Activated naive CD4-positive, alpha-beta T cell (primary cell): ENCODE measurements at places on chromosomes 2 and 18.

- DNase-seq: no peak
Measured at GRCh38 chr2:230152334-230152733, 67.5 kb downstream of the SP110 start.

GRCh38 chr2:105883911-105884694, 139.4 kb downstream of the NCK2 start:
- no peak for DNase-seq

- no peak for DNase-seq
Measured at GRCh38 chr2:48257456-48257855, 272.5 kb upstream of the STON1 start.

DNA sequence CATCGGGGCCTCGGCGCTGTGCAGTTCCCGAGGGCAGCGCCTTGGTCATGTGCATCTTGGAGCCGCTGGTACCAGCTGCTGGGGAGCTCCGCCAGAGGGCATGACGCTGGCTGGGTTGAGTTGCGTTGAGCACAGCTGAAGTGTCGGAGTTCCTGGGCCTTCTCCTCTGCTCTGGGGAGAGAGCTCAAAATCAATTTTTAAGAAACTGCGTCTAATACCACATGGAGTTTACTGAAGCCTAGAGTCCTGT, 48.7 kb downstream of the GREB1 start:
- DNase-seq: no peak

DNA sequence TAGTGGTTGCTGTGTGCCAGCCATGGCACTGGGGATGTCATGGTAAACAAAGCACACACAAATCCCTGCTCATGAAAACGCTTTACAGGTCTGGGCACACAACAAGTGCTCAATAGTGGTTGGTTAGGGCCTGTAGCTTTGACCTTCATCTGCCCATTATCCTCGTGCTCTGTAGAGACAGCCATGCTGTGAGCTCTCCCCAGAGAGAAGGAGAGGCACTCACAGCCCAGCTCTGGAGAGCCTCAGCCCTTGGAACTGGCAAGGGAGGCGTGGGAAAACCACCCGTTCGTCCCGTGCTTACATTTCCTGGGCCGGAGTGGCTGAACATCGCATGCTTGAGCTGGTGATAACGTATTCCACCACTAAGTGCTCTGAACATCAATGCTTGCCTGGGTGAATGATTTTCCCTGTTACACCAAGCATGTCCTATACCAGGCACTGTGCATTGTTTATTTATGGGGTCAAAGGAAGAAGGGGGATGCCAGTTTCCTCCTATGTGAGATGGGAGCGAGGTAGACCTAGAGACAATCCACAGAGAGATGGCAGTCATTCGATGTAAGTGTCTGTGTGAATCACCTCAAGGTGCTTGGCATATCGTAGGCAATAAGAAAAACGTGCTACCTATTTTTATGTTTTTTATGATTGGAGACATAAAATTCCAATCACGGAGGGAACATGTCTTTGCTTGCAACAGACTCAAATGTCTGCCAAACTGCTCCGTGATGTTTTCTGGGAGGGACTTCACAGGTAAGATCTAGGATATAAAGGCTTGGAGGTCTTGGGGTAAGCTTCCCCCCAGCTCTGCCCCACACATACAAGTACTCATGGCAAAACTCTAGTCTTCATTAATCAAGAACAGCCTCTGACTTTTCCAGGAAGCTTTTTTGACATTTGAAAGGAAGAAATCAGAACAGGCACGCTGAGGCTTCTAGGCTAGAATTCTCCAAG, 75.5 kb downstream of the DDX1 start:
- no peak for DNase-seq

DNA sequence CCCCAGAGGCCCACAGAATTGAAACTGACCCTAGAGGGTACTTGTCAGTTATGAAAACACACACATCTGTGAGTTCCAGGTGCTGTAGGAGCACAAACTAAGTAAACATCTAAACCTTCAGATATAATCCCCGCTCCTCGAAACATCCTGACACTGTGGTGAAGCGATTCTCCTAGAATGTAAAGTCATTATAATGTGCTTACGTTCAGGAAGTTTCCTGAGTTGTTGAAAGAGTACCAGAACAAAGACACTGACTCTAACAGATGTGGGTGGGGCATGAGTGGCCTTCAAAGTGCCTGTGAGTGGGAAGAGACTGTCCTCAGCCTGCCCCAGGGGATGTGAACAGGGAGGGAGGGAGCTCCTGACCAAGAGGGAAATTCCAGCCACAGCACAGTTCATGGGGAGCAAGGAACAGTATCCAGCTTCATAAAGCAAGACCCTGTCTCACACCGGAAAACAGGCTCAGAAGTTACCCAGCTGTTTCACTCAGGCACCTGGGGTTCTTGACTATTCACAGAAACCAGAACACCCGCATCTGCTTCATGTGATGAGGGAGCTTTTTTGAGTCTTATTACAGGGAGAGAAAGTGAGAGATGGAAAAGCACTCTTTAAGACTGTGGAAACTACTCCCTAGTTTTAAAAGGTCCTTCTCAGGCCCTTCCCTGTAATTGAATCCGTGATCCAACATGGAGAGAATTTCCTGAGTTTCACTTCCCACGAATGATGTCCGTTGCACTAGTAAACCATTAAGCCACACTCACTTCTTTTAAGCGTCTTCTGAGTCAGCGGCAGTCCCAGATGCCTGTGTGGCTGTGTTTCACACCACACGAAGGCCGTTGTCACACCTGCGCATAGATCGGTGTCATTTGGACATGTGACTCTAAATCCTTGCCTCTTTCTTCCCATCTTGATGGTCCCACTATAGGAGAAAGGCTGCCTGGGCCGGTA, 88.6 kb upstream of the EML6 start:
- DNase-seq: no peak

- DNase-seq: no peak
Measured at GRCh38 chr2:231250698-231251097, 52.3 kb downstream of the ARMC9 start.

- DNase-seq: no peak
Measured at GRCh38 chr2:28004086-28004485, 113.6 kb downstream of the BABAM2 start.

DNA sequence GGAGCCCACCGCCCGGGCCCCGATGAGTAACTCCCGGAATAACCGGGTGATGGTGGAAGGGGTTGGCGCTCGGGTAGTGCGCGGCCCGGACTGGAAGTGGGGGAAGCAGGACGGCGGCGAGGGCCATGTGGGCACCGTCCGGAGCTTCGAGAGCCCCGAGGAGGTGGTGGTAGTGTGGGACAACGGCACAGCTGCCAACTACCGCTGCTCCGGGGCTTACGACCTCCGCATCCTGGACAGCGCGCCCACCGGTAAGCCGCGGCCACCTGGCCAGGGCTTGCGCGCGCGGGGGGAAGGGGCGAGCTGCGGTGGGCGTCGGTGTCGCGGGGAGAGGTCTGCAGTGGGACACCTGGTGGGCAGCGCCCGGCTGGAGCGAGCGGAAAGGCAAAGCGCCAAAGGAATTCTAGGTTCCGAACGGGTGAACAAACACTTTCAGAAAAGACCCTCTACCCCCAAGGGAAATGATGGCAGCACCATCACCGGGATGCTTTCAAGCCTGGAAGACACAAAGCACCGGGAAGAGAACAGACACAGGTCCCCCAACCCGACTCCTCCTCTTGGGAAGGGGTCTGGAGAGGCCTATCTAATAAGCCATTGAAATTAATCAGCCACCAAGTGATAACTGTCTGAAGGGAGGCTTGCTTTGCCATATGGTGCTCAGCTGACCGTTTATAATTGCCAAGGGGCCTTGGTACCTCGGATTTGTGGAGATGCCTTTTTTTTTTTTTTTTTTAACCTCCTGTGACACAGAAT, 1.1 kb downstream of the MIB1 start:
- DNase-seq: peak; percentile 2

DNA sequence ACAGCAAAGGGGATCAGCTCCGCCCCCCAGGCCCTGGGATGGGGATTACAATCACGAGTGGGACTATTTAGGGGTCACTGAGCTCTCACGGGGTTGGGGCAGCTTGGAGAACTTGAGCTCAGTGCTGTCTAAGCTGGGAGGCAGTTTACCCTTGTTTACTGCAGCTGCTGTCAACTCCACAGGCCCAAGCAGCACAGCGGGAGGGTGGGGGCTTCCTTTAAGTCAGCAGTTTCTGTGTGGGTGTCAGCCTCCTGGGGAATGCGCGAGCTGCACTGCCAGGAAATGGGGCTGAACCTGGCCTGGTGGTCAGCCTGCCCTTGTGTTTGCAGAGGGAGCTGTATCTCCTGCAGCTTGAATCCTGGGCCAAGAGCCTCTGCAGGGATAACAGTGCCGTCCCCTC, 29.8 kb downstream of the TOGARAM2 start:
- DNase-seq: peak; percentile 40

GRCh38 chr2:30318987-30319782, 87.9 kb downstream of the LBH start:
- DNase-seq: no peak

DNA sequence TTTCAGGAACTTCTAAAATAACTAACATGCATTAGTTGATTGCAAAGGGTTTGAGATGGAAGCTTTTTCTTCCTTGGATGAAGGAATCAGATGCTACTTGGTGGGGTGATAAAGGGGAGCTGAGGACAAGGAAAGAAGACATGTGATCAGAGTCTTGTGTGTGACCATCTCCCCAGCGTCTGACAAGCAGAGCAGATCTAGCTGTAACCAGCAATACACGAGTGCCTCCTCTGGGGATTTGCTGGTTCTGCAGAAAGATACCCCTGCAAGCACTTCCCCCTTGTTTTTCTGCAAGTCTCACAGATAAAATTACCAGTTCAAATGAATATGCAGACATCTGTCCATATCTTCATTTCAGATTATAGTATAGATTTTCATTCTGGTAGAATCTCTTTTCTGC, 2.7 kb downstream of the CDH7 start:
- no peak for DNase-seq

DNA sequence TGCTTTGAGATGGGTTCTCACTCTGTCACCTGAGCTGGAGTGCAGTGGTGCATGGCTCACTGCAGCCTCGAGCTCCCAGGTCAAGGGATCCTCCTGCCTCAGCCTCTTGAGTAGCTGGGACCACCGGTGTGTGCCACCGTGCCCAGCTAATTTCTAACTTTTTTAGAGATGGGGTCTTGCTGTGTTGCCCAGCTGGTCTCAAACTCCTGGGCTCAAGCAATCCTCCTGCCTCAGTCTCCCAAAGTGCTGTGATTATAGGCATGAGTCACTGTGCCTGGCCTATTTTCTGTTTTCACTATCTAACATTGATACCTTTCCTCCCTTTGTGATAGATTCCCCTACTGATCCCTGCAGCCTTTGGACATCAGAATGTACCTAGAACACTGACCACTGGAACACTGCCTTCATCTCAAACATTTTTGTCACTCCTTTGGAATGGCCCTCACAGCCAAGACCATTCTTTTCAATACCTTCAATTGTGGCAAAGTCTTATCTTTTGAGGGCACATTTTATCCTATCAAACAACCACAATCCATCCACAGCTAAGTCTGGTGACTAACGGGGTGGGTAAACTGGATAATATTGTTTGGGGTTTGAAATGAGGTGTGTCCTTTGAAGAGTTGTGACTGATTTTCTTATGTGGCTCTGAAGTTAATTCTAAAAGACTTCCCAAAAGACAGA, 43.7 kb downstream of the EPAS1 start:
- no peak for DNase-seq

DNA sequence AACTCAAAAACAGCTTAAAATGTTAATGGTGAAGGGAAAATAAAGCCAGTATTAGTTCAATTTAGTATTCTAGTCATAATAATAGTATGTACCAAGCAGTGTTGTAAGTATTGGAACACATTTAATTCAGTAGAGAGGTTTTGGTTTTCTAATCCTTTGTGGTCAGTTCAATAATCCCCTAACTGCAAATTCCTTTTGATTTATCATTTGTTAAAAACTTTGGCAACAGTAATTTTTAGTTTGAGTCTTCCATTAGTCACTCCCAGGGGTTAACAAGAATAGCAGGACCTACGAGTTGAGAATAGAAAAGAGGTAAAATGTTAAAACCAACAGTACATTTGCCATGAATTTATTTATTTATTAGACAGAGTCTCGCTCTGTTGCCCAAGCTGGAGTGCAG, 10.7 kb downstream of the MRPL44 start:
- DNase-seq: no peak

DNA sequence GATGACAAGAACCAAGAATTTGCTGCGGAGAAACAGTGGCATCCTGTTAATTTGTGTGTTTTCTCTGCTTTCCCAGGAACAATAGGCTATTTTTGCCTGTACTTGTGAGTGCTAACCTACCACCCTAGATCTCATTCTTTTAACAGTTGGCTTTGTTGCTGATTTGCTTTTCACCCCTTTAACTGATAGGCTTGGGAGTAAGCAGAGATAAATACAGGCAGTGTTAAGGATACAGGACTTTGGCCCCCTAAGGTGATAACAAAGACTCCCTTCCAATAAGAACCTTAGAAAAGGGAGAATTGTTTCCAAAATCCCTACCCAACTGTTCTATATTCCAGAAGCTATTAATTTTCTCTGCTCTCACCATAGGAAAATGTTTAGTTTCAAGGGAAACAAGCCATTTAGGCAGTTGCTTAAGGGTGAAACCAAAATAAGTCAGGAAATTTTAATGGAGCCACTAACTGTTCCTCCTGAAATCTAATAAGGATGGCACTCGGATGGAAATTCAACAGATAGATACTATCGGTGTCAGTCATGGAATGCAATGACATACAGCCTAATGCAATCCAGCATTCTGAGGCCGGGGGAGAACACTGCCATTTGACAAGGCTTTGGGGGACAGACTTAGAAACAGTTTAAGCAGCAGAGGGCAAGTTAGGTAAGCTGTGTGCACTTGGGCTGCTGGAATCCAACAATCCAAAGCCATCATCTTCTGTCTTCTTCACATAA, 238.8 kb downstream of the RNF152 start:
- DNase-seq: no peak

- no peak for DNase-seq
Measured at GRCh38 chr2:10482913-10483312, 34.8 kb upstream of the ODC1 start.

GRCh38 chr2:238476258-238476657, 49.5 kb downstream of the ASB1 start:
- DNase-seq: no peak

- DNase-seq: no peak
Measured at GRCh38 chr2:186903216-186903615, 54.2 kb upstream of the ZSWIM2 start.

GRCh38 chr2:60671966-60672365, 84.1 kb upstream of the PAPOLG start:
- no peak for DNase-seq

DNA sequence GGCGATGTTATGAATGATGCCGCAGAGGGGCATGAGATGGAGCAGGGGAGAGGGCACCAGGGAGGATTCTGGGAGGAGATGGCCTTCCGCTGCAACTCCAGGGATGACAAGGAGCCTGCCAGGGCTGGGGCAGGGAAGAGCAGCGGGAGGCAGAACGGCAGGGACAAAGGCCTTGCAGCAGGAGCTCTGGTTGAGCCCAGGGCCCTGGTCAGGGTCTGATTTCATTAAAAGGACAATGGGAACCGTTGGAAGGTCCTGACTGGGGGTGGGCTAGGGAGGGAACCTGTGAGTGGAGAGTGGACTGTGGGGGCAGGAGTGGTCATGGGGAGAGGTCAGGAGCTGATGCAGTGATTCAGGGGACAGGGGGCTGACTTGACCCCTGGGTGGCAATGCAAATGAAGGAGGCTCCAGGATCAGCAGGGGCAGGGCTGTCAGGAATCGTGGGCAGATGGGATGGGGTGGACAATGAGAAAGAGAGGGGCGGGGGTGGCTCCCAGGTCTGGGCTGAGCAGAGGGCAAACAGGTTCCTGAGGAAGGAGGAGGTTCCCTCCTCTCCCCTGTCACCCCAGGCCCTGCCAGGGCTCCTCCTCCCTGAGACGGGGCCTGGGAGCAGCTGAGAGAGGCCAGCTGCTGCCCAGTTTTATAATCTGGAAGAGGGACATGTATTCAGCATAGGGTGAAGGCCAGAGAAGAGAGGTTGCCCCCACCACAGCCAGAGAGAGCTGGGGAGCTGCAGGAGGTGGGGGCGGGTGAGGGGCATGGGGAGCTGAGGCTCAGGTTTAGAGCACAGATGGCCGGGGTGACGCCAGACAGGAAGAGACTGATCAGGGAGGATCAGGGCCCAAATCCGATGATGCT, 7.3 kb upstream of the DUSP2 start:
- no peak for DNase-seq
